RPMI8226 (cell line): ENCODE measurements at places on chromosomes 12 and 14.

DNA sequence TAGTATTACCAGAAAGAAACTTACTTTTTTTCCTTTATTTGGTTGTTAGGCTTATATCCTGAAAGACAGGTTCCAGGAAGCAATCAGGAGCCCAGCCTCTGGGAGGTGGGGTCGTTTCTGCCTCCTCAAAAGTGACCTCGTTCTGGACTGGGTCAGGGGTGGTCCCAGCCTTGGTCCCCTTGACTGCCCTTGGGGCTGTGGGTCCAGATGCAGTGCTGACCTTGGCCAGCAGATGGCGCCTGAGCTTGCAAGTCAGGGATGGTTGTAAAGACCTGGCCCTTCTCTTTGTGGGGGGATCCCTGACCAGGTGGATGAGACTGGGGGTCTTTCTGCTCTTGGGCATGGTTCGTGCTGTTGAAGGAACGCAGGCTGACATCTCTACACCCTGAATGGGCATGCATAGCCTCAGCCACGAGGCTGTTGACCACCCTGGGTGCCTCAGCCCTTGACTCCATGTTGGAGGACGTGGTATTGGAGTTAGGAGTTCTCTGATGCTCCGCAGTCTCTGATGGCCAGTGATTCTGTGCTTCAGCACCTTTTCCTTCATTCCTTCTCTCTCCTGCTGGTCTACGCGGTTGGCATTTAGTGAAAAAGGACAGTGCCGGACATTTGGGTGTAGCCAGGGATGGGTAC, 62.4 kb downstream of the ADCK1 start:
- DNase-seq, result peak; percentile 63

DNA sequence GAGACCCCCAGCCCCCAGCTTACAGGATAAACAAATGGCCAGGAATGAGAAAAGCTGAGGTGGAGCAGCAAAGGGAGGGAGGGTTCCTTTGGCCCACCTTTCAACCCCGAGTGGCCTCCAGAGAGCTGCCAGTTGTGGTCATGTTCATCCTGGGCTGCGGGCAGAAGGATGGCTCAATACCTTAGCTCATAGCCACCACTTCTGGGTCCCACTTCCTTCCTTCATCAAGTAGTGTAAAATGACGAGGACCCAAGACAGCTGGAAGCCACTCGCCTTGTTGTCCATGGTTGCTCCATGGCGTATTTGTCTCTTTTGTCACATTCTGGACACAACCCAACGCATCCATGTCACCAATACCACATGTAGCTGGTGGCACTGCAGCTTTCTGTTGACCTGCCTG, 24.2 kb downstream of the CRACR2A start:
- DNase-seq, result no peak

- DNase-seq, result peak; percentile 9
These were observed 1126.7 kb downstream of the AACS start for GRCh38 chr12:126191949-126192348.

DNA sequence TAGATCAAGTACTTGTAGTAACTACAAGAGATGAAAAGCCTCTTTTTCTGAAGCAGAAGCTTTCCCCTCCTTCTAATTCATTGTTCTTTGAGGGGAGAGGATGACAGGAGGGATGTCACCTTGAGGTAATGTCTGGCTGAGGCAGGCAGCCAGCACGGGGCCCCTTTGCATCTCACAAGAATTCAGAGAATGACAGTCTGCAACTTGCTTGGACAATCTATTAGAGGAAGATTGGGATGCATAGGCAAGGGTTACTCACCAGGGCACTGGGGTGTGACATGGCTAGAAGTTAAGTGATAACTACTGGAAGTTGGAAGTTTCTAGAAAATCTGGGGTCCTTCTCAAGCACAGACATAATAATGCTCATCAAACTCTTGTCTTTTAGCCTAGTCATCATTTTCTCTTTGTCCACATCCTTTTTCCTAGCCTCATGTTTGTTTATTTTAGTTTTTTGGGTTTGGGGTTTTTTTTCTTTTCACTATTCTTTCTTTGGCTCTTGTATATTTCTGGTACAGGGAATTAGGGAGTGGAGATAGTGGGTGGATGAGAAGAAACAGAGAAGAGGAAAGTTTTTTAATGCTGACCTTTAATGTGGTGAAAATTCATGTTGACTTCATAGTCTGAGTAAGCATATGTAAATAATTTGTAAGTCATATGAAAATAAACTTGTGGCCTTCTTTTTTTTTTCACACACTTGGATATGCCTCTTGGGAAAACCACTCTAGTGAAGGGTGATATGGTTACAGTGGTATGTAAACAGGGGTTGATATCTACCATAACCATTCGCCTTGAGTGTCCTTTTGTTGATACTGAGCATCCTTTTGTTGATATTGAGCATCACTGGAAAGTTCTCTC, 55.1 kb downstream of the TTLL5 start:
- DNase-seq, result no peak

GRCh38 chr12:88420457-88420856, 159.8 kb downstream of the KITLG start:
- DNase-seq, result no peak

DNA sequence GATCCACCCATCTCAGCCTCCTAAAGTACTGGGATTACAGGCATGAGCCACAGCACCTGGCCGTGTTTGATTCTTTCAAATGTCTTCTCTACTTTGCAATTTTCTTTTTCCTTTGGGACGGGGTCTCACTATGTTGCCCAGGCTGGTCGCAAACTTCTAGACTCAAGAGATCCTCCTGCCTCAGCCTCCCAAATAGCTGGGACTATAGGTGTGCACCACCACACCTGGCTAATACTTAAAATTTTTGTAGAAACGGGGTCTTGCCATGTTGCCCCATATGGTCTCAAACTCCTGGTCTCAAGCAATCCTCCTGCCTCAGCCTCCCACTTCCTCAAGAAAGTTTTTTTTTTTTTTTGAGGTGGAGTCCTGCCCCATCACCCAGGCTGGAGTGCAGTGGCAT, 1.7 kb downstream of the GATC start:
- DNase-seq, result no peak

GRCh38 chr14:91332986-91333649, 84.5 kb downstream of the CCDC88C start:
- no peak for DNase-seq

- DNase-seq, result no peak
These were observed 266.6 kb downstream of the ADGRD1 start for GRCh38 chr12:131220331-131220685.

DNA sequence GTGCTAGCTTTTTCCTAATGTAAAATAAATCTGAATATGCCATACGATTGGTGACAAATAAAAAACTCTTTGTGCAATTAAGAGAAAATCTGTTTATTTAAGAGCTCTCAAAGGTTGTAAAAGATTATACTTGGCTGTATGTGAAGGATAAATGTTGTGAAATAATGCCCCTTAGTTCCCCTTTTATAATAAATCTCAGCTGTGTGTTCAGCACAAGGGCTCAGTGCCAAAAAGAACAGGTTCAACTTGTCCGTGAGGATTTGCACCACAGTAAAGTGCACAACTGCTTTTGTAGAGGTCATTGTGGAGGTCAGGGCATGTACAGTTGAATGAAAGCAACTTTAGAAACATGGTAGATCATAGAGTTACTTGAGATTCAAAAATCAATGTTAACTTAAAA, 118.6 kb downstream of the TRMT5 start:
- DNase-seq, result no peak

GRCh38 chr12:97283297-97283696, 179.3 kb upstream of the RMST start:
- DNase-seq, result no peak

- DNase-seq, result no peak
These were observed 61.6 kb downstream of the PLEKHA5 start for GRCh38 chr12:19191089-19191488.

DNA sequence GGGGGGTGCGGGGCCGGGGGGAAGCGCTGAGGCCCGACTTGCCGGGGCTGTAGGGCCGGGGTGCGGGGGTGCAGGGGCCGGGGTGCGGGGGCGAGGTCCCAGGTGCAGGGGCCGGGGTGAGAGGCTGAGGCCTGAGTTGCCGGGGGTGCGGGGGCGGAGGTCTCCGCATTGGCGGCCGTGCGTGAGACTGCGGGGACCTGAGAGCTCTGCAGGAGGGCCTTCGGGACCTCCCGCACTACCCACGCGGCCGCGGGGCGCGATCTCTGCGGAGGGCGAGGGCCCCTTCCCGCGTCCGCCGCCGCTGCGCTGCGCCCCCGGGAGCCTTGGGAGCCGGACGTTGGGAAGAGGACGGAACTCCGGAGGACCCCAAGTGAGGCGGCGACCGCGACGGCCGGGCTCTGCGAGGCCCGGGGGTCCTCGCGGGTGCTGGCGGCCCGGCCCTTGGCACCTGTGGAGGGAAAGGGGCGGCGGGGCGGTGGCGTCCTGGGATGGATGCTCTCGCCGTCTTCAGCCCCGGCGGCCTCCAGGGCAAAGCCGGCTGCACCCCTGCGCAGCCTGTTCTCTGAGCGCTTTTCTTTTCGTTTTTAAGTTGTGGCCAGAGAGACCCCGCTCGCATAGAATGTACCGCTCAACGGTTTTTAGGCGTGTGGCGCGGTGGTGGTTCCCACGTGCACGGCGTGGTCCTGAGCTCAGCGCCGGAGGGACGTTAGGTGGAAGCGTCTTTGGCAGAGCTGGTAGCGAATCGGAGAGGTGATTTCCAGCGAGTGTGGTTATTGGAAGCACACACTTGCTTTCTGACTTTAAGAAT, 1.3 kb downstream of the PIWIL1 start:
- DNase-seq, result no peak

- DNase-seq, result no peak
These were observed 438.4 kb downstream of the ADAMTS20 start for GRCh38 chr12:43113616-43114015.

DNA sequence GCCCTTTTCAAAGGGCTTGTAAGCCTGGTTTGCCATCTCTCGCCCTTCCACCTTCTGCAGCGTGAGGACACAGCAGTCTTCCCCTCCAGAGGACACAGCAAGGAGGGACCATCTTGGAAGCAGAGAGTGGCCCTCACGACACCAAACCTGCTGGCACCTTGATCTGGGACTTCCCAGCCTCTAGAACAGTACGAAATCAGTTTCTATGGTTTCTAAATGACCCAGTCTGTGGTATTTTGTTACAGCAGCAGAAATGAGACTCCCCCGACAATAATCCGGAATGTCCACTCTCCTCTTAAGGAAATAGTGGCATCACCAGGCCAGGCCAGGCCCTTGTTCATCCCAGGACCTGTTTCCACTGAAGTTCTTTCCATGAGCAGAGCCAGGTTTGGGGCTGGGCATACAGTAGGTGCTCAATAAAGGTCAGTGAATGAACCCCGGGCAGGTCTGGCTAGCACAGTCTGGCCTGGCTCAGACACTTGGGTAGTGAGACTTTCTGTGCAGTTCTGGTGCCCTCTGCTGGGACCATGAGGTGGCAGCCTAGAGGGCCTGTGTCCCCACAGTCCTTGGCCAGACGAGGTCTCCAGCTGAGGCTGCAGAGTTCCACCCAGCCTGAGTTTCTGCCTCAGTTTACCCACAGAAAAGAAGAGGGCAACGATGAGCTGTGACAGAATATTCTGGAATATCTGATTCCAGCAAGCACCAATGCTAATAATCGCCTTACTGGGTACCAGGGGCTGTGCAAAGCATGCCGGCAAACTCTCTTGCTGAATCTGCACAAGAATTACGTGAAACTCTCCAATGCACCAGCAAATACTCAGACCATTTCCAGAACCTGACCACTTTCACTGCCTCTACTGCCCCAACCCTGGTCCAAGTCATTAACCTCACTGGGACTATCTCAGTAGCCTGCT, 14.0 kb downstream of the ABCB9 start:
- peak; percentile 78 for DNase-seq

GRCh38 chr12:52557476-52557875, 4.5 kb upstream of the KRT71 start:
- DNase-seq, result no peak

DNA sequence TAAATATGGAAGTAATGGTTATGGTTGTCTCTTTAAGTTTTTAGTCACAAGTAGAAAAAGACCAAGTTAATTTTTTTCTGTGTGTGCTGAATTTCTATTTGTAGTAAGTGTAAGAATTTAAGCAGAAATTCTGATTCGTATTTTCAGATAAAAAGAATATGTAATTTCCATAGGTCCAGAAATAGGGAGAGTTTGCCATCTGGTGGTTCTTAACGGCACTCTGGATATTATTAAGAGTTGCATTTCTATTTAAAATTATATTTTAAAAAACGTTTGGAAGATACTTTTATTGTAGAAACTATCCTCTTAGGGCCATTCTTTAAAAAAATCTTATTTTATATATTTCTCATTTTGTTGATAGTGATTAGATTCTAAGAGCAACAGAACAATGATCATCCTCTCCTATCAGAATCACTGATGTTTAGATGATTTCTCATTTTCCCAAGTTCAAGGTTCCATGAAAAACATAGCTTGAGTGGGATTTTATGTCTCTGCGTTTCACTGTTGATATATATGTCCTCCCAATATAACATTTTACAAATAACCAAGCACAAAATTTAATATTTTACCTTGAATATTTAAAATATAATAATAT, 88.3 kb downstream of the LRRK2 start:
- no peak for DNase-seq

- DNase-seq, result no peak
These were observed 137.0 kb downstream of the MED13L start for GRCh38 chr12:116140529-116140928.

- DNase-seq, result no peak
These were observed 303.5 kb upstream of the NPAS3 start for GRCh38 chr14:32635061-32635719.

- DNase-seq, result no peak
These were observed 170.1 kb upstream of the FRMD6 start for GRCh38 chr14:51481643-51482042.

DNA sequence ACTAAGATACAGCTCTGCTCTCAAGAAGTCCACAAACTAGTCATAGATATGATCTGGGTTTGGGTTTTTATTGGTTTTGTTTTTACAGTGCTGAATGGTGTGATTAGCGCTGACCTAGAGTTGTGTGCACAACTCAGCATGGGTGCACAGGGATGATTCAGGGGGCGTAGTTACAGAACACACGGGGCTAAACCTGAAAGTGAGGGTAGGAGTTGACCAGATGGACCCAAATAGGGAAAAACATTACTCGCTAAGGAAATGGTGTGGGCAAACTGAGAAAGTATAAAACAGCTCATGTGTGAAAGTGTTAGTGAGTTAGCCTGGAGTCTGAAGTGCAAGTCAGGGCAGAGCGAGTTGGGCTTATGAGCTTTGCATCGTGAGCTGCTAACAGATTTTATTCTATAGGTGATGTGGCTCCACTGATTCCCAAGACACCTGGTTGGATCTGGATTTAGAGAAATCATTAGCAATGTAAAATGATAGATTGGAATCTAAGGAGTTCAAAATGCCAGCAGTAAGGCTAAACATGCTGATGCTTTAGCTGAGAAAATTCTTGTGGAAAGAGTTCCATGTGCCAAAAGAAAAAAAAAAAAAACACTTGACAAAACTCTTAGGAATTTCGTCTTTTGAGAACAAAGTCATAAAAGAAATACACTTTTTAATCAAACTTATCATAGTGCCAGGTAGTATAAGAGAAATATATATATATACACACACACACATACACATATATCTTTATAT, 134.9 kb downstream of the SLC5A8 start:
- DNase-seq, result no peak

- no peak for DNase-seq
These were observed 3.7 kb upstream of the DHRS4L2 start for GRCh38 chr14:23984891-23985602.

- DNase-seq, result no peak
These were observed 13.9 kb downstream of the GALNT9 start for GRCh38 chr12:132315507-132315906.

GRCh38 chr14:99475179-99475578, 5.5 kb downstream of the SETD3 start:
- DNase-seq, result no peak
